ENCODE measurements at places on chromosomes 7 and 10. TPM values are rescaled to one million over a fixed set of nuclear protein-coding genes. Genes with fewer than 3 reads are reported as not detected.

Gene GPR15LG
- not detected for total RNA-seq

Gene APBB1IP
- total RNA-seq: not detected

Gene DKK1
- total RNA-seq: not detected

Gene CSGALNACT2
- 31.1 TPM for total RNA-seq

- no peak for DNase-seq
Measured at GRCh38 chr7:68295386-68295785, 1298.8 kb downstream of the TYW1 start.
